Neural progenitor cell (in vitro differentiated cells): ENCODE measurements at places on chromosomes 13 and 19.

DNA sequence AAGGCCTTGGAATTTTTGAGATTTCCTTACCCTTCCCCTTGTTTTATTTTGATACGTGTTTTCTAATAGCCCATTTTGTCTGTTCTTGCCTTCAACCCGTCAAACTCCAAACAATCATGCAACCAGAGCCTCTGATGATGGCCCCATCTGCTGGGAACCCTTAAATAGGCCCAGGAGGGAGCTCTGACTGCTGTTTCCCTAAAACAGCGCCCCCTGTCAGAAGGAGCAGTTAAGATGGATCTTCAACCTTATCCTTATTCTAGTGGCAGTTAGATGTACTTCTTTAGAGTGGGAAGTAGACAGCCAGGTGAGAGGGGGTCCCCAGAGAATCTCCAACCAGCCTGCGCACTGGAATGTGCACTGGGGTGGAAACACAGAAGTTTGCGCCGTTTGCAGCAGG, 1031.0 kb upstream of the PCDH9 start:
- DNase-seq, result peak; percentile 16

- no peak for DNase-seq
Observed at GRCh38 chr19:16361254-16361653, 36.6 kb downstream of the KLF2 start.

DNA sequence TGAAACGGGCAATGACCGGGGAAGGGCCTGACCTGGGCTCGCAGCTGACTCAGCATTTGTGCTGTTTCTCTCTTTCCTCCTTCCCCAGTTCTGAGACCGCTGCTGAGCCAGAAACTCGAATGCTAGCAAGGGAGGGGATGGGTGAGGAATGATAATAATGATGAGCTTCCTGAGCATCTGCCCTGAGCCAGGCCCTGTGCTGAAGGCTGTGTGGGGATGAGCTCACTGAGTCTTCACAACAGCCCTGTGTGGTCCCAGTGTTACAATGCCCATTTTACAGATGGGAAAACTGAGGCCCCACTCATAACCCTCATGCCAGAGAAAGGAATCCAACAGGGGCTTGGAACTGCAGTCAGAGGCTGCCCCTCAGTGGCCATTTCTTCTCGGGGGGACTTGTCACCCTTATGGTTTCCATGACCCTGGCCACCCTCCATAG, 8.1 kb downstream of the SULT2B1 start:
- DNase-seq, result peak; percentile 32

- no peak for DNase-seq
Observed at GRCh38 chr13:33676045-33676989, 141.6 kb upstream of the RFC3 start.

GRCh38 chr19:29085206-29085605, 127.7 kb downstream of the UQCRFS1 start:
- DNase-seq, result no peak

DNA sequence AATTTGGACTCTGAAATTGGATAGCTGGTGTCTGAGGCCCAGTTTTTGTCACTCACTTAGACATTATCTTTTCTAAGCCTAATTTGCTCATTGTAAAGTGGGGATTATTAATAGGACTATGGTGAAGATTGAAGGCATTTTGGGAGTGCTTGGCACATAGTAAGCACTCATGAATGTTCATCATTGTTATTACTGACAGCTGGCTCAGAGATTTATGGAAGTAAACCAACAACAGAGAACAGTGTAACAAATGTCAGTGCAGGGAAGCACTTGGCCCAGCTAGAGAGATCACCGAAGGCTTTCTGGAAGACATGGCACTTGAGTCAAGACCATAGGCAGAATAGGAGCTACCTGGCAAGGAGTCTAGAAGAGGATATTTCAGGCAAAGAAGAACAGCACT, 92.3 kb downstream of the RFC3 start:
- no peak for DNase-seq

- DNase-seq, result no peak
Observed at GRCh38 chr13:76833441-76833954, 52.7 kb downstream of the KCTD12 start.

DNA sequence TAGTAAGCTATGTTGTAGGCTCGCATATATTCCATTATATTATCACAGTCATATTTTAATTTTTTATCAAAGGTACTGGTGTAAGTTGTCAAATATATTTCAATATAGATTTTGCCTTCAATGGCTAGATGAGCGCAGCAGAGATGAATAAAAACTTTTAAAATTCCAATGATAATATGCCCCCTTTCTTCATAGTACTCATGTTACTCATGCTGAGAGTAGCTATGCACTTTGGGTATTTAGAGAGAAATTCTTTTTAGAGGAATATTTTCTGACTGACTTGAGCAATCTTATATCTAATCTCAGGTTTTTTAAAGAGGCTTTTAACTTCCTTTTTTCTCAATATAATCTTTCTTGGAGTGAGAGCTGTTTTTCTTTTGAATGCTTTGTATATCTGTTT, 11.4 kb downstream of the ZNF254 start:
- DNase-seq, result no peak

DNA sequence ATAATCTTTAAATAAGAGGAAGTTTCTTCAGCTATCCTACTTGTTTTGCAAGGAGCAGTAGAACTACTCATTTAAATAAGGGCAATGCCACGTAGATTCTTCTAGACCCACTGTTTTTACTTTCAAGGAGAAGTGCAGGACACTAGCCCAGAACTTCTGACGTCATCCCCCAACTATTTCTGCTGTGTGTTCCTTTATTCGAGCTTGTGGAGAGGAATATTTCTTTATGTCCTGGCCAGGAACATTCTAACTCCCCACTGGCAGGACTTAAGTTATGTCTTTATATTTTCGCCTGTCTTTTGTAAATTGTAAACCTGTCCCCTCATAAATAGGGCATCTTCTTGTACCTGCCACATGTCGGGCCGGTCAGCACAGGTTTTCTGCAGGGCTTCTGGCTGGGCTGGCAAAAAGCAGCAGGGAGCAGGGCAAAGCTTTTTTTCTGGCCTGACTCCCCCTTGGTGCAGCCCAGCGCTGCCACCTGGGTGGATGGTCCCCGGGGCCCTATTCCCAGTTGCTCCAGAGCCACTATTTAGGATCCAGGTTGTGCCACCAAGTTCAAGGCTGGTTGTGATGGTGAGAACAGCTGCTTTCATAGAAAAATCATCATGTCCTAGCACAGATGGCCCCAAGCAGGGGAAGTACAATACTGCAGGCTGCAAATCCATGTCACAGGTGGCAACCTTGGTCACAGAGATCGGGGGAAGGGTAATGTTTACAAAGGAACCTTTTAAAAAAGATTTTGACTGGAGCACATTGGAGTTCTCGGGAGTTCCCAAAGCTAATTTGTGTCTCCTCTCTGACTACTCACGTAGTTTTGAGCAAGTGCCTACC, 1.8 kb downstream of the MBNL2 start:
- DNase-seq, result peak; percentile 42

- peak; percentile 44 for DNase-seq
Observed at GRCh38 chr13:32284927-32285632, 30.1 kb downstream of the ZAR1L start.

DNA sequence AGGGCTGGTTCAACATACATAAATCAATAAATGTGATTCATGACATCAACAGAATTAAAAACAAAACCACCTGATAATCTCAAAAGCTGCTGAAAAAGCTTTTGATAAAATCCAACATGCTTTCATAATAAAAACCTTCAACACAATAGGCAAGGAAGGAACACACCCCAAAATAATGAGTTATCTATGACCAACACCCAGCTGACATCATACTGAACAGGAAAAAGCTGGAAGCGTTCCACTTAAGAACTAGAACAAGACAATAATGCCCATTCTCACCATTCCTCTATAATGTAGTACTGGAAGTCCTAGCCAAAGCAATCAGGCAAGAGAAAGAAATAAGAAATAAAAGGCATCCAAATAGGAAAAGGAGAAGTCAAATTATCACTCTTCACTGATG, 116.2 kb upstream of the FREM2 start:
- no peak for DNase-seq
